Smooth muscle cell of the pulmonary artery (primary cell): ENCODE measurements at places on chromosomes 6 and 20. TPM values are rescaled to one million over a fixed set of nuclear protein-coding genes. Genes with fewer than 3 reads are reported as not detected.

ASIP gene
- not detected in 2 replicates for total RNA-seq

MYB gene
- total RNA-seq: 0.33 and 0.40 TPM in 2 replicates

TFAP2B gene
- total RNA-seq: 0.13 and 2.8 TPM in 2 replicates

DEFB124 gene
- not detected in 2 replicates for total RNA-seq

TSPO2 gene
- total RNA-seq: not detected in 2 replicates

SMOC2 gene
- total RNA-seq: 0.13 TPM in 1 of 2 replicates, not detected in the other

KHDC1 gene
- total RNA-seq: 3.5 TPM in 2 replicates

TDRD6 gene
- 0.13 and 0.26 TPM in 2 replicates for total RNA-seq

THBS2 gene
- 2,099 and 2,982 TPM in 2 replicates for total RNA-seq

LZTS3 gene
- total RNA-seq: 7.5 and 12.6 TPM in 2 replicates

HLA-DRB1 gene
- 1.3 TPM in 1 of 2 replicates, not detected in the other for total RNA-seq

RSPO3 gene
- total RNA-seq: 1.7 and 8.0 TPM in 2 replicates

PBOV1 gene
- not detected in 2 replicates for total RNA-seq

TSHZ2 gene
- total RNA-seq: 0.26 and 3.1 TPM in 2 replicates

ERGIC3 gene
- total RNA-seq: 479 and 518 TPM in 2 replicates

SMLR1 gene
- not detected in 2 replicates for total RNA-seq

DDAH2 gene
- 66.1 and 86.1 TPM in 2 replicates for total RNA-seq

BPIFA1 gene
- total RNA-seq: not detected in 2 replicates

TXLNB gene
- total RNA-seq: 0.03 and 0.13 TPM in 2 replicates

ARFGAP1 gene
- total RNA-seq: 73.8 and 77.8 TPM in 2 replicates

RNF217 gene
- total RNA-seq: 28.0 and 46.2 TPM in 2 replicates

AGER gene
- 0.30 and 0.33 TPM in 2 replicates for total RNA-seq

LTB gene
- total RNA-seq: not detected in 2 replicates

DUSP15 gene
- total RNA-seq: 0.17 and 0.20 TPM in 2 replicates

ULBP3 gene
- total RNA-seq: 5.1 and 12.5 TPM in 2 replicates

LINC00237 gene
- not detected in 2 replicates for total RNA-seq

TRIM26 gene
- 18.3 and 22.1 TPM in 2 replicates for total RNA-seq

NKX2-4 gene
- total RNA-seq: not detected in 2 replicates

DNAAF9 gene
- 18.9 and 24.7 TPM in 2 replicates for total RNA-seq

BPIFB2 gene
- total RNA-seq: not detected in 2 replicates

PI16 gene
- 0.59 and 1.8 TPM in 2 replicates for total RNA-seq

EYS gene
- total RNA-seq: under 0.01 and 0.13 TPM in 2 replicates

GABRR2 gene
- total RNA-seq: 0.33 TPM in 2 replicates

ANGPT4 gene
- total RNA-seq: not detected in 2 replicates

ROS1 gene
- 0.07 TPM in 2 replicates for total RNA-seq

HRH3 gene
- not detected in 2 replicates for total RNA-seq

DBNDD2 gene
- total RNA-seq: 3.0 and 4.7 TPM in 2 replicates

GNAS-AS1 gene
- 0.72 and 1.2 TPM in 2 replicates for total RNA-seq

KCTD20 gene
- total RNA-seq: 51.3 and 113 TPM in 2 replicates

COX4I2 gene
- total RNA-seq: 0.13 TPM in 1 of 2 replicates, not detected in the other
